ELR (cell line): ENCODE measurements at places on chromosomes 11 and 22.
A peak's percentile ranks its signal among the peaks of the same experiment; 100 is the strongest.

GRCh38 chr11:123833095-123833494, 26.9 kb upstream of the OR6M1 start:
- no peak for DNase-seq

GRCh38 chr22:44089717-44090570, 65.8 kb downstream of the PARVB start:
- no peak for DNase-seq

GRCh38 chr11:47259232-47259977, 1.6 kb downstream of the NR1H3 start:
- peak; percentile 50 for DNase-seq

DNA sequence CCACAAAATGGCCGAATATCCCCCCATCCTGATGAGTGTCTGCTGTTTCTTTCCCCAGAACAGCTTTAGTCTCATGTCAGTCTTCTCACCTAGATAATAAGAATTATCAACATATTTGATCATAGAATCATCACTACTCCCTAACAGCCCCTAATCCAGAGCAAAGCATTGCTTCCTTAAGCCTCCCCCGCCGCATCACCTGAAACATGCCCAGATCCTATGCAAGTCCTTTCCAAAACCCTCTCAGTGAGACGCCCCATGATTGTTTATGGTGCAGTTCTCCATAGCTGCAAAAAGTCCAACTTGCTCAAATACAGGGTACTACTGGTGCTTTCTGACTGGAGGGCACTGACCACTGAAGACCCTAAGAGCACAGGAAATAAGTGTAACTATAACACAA, 20.1 kb downstream of the KCNJ1 start:
- DNase-seq, result no peak

- no peak for DNase-seq
Measured at GRCh38 chr22:17846326-17846992, 72.2 kb upstream of the BID start.

DNA sequence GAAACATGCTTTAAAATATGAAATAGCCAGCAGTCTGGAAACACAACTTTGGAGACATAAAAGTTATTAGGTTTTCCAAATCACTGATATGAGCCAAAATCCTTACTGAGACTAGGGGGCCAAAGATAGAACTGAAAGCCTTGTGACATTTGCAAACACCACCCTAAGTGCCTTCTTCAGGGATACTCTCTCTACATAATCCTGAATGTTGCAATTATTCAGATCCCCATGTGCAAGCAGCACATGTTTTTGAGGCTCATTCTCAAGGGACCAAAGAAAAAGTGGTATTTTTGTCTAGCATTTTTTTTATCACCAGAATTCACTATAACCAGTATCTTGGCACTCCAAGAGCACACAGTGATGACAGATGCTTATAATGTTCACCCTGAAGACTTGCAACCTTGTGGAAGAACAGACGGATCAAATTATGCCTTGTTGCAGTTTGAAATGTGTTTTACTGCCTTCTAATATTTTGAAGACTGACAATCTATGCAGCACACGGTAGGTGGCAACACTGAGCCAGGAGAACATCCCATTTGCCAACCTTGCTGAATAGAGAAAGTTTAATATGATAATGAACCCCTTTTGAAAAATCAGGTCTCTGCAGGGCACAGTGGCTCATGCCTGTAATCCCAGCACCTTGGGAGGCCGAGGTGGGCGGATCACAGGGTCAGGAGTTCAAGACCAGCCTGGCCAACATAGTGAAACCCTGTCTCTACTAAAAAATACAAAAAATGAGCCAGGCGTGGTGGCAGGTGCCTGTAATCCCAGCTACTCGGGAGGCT, 78.5 kb downstream of the PLEKHA7 start:
- DNase-seq, result peak; percentile 57

DNA sequence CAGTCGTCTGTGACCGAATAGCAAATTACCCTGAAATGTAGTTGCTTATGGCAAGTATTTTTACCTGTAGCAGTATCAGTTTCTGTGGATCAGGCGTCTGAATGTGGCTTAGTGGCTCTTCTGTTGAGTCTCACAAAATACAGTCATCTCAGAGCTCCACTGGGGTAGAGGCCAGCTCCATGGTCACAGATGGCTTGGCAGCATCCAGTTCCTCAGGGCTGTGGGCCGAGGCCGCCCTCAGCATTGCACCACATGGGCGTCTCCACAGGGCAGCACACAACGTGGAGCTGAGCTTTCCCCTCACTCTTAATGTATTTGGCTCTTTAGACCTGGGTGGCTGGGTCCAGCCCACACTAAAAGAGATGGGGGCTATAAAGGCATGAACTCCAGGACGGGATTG, 57.8 kb downstream of the SBF1 start:
- DNase-seq, result no peak

GRCh38 chr11:99682646-99683045, 661.9 kb downstream of the CNTN5 start:
- DNase-seq, result no peak

- peak; percentile 47 for DNase-seq
Measured at GRCh38 chr22:21726650-21727049, 8.9 kb downstream of the YPEL1 start.

DNA sequence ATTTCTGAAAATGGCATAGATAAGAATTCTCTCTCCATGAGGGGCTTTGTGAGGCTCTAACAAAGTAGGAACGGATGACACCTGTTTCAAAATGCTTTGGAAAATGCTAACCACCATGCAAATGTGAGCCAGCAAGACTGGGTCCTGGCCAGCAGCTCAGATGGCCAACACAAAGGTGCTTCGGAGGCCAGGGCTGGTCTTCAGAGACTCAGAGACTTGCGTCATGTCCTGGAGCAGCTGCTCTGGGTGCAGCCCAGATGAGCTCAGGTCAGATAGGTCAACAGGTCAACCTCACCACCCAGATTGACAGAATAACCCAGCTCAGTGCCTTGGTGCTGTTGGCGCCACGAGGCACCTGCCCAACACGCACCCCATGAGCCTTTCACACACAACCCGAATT, 12.0 kb upstream of the TMEM121B start:
- DNase-seq, result no peak

GRCh38 chr11:75453916-75454655, 21.1 kb upstream of the KLHL35 start:
- DNase-seq, result no peak

DNA sequence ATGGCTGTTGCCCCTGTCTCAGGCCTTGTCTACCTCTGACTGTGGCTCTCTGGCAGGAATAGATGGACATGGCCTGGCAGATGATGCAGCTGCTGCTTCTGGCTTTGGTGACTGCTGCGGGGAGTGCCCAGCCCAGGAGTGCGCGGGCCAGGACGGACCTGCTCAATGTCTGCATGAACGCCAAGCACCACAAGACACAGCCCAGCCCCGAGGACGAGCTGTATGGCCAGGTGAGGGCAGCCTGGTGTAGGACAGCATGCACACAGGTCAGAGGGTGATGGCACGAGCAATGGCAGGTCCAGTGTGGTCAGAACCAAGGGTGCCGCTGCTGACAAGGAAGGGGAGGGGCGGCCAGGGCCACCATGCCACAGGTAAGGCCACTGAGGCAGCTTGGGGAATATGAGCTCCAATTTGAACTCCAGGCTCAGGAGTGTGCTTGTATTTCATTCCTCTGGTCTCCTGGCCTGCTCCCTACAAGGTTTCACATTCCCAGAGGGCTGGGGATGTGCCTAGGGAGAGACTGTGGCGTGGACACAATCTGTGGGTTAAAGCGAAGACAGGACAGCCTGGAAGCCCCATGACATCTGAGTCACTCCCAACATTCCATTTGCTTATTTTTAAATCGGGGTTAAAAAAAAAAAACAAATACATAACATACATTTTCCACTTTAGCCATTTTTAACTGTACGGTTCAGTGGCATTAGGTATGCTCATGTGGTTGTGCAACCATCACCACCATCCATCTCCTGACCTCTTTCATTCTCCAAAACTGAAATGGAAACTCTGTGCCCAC, 562 bp downstream of the FOLR3 start:
- no peak for DNase-seq

DNA sequence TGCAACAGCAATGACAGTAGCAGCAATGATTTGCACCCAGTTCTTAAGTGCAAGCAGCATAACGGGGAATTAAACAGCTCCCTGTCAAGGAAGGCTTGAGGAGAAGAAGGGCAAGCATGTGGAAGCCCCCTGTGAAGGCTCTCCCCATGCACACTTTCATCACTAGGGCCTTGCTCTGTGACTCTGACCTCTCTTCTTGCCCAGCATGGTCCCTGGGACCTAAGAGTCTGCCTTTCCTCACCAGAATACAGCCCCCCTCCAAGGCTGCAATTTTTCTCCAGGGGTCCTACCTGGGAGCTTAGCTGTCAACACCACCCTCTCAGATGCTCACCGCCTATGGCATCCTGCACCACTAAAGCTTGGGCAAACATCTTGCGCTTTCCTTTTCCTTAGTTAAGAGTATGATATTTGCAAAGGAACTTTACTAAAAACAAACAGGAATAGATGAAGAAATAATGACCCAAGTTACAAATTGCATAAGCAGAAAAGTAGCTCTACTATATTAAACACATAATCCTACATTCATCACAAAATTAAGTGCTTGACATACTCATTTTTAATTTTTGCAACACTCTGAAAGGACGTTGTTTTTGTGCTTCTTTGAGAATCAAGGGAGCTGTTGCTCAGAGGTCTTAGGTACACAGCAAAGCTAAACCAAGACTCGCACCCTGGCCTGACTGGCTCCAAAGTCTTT, 187.6 kb downstream of the ADAMTS15 start:
- DNase-seq, result no peak

DNA sequence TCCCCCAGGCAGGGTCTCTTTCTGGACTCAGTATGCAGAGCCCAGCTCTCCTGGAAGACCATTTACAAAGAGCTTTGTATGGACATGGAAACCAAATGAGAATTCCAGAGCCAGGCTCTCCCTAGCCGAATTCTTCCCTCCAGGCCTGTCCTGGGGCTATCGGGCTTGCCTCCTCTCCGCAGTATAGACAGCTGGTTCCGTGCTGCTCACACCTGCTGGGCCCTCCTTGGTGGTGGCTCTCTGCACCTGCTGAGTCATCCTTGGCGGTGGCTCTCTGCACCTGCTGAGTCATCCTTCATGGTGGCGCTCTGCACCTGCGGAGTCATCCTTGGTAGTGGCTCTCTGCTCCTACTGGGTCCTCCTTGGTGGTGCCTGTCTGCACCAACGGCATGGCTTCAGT, 743.5 kb downstream of the BRD1 start:
- no peak for DNase-seq

- DNase-seq, result peak; percentile 36
Measured at GRCh38 chr11:32487270-32487669, 51.9 kb upstream of the WT1 start.

- DNase-seq, result no peak
Measured at GRCh38 chr11:45852712-45853101, 5.4 kb downstream of the CRY2 start.
